WERI-Rb-1 (cell line): ENCODE measurements at places on chromosomes 1 and 21.

DNA sequence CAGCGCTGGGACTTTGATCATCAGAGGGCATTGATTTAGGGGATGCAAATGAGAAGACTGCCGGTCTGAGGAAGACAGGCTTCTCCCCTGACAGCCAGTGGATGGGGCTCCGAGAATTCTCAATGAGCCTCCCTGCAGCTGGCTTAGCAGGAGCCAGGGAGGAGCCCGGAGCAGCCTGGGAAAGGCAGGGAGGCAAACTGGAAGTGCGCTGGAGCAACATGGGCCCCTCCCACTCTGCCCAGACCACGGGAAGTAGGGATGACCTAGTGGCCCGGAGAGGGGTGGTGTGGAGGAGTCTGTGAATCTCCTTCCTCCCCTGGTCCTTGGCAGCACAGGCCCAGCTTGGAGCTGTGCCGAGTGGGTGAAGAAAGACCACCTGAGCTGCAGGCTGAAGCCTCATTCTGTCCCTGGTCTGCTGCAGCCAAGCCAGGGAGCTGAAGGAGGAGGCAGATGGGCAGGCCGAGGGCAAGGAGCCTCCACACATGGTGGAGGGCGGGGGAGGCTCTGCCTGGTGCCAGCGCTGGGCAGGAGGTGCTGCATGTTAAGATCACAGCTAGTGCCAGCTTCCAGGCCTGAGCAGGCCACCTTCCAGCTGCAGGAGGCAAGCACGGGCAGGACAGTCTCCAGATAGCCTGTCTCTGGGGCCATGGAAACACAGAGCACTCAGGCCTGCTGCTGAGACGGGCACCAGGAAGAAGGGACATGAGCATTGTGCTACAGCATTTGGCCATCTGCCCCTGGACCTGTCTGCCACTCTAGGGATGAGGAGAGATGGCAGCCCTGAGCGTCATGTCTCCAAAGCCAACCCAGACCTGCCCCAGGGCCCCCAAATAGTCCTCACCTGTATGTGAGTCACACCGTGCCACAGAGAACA, 12.2 kb upstream of the CLSTN1 start:
- DNase-seq, result peak; percentile 81

DNA sequence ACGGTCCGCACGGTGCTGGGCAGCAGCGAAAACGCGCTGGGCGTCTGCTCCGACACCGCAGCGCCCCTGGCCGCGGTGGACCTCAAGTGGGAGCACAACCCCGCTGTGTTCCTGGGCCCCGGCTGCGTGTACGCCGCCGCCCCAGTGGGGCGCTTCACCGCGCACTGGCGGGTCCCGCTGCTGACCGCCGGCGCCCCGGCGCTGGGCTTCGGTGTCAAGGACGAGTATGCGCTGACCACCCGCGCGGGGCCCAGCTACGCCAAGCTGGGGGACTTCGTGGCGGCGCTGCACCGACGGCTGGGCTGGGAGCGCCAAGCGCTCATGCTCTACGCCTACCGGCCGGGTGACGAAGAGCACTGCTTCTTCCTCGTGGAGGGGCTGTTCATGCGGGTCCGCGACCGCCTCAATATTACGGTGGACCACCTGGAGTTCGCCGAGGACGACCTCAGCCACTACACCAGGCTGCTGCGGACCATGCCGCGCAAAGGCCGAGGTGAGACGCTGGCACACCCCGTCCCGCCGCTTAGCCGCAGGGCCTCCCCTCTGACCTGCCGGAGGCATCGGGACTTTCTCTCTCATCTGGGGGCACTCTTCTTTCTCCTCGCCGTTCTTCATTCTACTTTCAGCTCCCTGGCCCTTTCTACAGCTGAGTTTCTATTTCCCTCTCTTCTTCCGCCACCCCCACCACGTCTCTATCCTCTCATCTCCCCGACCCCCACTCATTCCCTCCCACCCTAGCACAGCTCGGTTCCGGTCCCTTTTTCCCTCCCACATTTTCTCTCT, 1.0 kb downstream of the NPR1 start:
- DNase-seq, result peak; percentile 72

DNA sequence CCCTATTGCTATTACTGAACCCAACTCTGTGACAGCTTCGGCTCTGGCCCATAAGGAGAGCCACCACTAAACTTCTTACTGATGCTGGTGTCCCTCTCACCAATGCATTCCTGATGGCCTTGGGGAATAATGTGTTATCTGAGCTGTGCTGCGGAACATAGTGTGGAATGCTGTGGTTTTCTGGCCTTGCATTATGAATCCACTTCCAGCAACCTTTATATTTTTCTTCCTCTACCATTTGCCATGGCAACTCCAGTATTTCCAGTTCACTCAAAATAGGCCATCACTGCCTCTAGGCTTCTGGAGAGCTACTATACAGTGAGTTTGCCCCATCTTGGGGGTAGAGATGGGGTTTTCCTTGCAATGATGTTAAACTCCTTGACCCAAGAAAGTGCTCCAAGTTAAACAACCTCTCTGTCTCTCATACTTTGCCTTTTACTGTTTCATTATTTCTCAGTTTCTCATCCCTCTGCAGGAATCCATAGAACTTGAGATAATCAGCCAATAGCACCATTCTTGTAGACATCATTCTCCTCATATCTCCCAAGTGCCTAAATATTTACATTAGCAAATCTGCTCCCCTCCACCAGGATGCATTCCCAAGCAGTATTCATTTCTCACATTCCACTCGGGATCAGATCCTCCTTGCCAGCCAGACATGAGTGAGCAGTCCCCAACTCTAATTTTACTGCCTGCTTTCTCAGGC, 11.1 kb upstream of the RAVER2 start:
- no peak for DNase-seq

GRCh38 chr1:951364-951763, 7.7 kb downstream of the NOC2L start:
- peak; percentile 66 for DNase-seq

- DNase-seq, result no peak
Measured at GRCh38 chr21:36710729-36711048, 11.8 kb downstream of the SIM2 start.

DNA sequence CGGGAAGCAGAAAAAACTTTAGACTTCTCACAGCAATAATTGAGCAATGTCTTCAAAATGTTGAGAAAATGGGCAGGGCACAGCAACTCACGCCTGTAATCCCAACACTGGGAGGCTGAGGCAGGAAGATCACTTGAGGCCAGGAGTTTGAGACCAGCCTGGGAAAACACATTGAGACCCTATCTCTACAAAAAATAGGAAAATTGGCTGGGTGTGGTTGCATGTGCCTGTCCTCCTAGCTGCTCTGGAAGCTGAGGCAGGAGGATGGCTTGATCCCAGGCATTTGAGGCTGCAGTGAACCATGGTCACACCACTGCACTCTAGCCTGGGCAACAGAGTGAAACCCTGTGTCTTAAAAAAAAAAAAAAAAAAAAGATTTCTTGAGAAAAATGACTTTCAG, 7.8 kb upstream of the ZFP69 start:
- DNase-seq, result no peak
